ENCODE measurements at places on chromosomes 11 and 22.

GRCh38 chr22:31818481-31819392, 64.9 kb downstream of the DEPDC5 start:
- DNase-seq = peak; percentile 19

DNA sequence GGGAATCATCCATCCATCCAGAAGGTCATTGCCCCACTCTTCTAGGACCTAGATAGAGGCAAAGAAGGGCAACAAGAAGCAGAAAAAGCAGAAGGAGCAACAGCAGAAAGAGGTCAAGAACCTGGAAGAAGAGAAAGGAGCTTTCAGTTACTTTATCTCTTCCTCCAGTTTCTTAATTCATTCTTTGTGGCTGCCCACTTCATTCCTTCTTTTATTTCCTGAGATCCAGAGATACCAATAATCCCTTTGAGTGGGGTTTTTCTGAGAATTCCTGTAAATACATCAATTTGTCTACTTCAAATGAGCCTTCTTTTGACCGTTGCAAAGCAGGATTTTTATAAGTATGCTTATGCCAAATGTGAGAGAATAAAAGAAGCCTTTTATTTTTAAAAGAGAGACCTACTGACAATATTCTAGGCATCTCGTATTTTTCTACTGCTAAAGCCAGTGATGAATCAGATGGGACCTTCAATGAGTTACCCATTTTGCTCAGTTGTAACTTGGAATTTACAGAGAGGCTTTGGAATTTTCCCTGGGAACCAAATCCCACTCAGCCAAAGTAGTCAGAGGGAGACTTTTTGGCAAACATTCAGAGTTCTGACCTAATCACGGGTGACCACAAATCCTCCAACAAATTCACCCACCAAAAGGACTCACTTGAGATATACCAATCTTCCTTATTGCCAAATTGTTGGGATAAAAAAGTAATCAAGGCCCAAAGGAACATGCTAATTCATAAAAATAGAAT, 54.9 kb downstream of the ZC3H12C start:
- no peak for DNase-seq

- no peak for DNase-seq
Observed at GRCh38 chr11:82757660-82758357, 24.1 kb upstream of the FAM181B start.

GRCh38 chr11:116272181-116272789, 500.5 kb downstream of the BUD13 start:
- no peak for DNase-seq

GRCh38 chr11:95563859-95564258, 225.7 kb downstream of the FAM76B start:
- DNase-seq = no peak

DNA sequence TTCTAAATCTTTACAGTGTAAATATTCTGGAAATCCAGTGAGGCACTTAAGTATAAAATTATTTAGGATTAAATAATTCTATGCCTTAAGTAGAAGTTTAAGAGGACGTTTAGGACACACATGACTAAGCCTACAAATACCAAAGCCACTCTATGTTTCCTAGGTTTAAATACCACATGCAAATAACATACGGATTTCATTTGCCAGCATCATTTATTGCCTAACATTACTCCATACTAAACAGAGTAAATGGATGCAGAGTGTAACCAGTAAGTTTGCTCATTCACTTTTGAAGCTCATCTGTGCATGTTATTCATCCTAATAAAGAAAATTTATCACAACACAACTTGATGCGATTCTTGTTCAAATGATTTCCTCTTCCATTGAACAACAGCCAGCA, 4.1 kb downstream of the BDNF start:
- DNase-seq = no peak

- DNase-seq = no peak
Observed at GRCh38 chr11:73961321-73961720, 10.5 kb downstream of the DNAJB13 start.

DNA sequence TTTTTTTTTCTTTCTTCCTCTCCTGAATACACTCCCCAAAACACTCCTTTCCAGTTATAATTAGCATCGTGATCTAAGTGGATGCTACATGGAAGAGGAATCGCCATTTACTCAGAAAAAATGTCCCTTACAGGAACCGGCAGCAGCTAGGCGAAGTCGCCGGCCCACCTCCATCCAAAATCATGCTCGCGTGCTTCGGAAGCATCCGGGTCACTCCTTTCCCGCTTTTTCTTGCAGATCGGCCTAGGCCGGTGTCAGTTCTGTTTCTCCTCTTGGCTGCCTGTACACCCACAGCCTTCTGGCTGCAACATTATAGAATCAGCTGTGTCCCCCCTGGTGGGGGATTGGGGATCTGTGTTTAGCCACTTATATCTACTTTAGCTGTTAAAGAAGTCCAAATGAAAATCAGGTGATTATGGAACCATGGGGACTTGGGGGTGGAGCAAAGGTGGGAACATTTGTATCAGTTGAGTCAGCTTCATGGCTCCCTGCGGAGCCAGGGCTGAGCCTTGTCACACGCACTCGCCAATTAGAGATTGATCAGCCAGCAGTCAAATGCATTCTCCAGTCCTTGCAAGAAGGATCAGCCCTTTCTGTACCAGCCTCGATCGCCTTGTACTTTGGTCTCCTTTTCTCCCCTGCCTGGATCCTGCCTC, 36.3 kb downstream of the ASRGL1 start:
- no peak for DNase-seq

- DNase-seq = peak; percentile 7
Observed at GRCh38 chr11:126083829-126084607, 21.4 kb upstream of the CDON start.

GRCh38 chr11:63906585-63906984, 10.4 kb downstream of the RCOR2 start:
- peak; percentile 37 for DNase-seq

DNA sequence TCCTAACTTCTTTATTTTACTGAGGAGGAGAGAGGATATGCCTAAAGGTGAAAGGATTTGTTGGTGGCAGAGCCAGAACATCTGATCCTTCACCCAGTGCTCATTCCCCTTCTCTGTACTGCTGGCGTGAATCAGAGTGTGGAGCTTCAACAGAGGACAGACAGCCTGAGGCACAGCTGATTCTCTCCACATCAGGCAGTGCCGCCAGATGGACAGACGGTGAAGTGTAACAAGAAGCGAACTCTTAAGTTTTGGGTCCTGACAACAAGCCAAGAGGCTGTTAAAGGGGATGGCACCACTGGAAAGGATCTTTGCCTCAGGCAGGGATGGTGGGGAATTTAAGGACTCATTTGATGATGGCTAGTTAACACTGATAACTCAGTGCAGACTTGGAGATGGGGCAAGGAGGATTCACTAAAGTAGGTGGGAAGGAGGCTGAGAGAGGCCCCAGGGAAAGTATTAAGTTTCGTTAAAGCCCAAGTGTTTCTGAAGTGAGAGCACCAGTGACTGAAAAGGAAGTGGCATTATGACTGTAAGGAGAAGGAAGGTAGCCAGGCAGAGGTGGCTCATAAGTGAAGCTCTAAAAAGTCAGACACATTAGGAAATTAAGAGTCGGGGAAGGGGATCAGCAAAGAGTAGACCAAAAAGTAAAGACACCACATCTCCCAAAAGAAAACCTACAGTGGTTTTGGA, 81.3 kb downstream of the CLPB start:
- no peak for DNase-seq

GRCh38 chr22:47067321-47067890, 305.0 kb downstream of the TBC1D22A start:
- no peak for DNase-seq

DNA sequence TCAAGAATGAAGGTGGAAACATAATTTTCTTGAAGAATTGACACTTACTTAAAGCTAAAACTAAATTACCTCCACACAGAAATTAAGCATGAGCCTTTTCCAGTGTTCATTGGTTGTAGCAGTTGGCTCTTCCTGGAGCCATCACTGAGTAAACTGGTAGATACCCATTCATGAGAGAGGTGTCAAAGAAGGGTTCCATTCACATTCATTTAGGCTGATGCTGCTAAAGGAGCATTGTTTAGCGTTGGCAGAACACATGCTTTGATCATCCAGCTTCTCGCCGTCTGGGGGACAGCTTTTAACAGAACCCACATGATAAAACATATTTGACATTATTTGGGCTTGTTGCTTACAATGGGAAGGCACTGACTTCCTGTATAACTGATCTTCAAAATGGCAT, 71.6 kb downstream of the TNRC6B start:
- no peak for DNase-seq

- no peak for DNase-seq
Observed at GRCh38 chr11:11436715-11437313, 83.8 kb upstream of the CSNK2A3 start.

- no peak for DNase-seq
Observed at GRCh38 chr11:2315395-2316168, 13.8 kb downstream of the TSPAN32 start.

DNA sequence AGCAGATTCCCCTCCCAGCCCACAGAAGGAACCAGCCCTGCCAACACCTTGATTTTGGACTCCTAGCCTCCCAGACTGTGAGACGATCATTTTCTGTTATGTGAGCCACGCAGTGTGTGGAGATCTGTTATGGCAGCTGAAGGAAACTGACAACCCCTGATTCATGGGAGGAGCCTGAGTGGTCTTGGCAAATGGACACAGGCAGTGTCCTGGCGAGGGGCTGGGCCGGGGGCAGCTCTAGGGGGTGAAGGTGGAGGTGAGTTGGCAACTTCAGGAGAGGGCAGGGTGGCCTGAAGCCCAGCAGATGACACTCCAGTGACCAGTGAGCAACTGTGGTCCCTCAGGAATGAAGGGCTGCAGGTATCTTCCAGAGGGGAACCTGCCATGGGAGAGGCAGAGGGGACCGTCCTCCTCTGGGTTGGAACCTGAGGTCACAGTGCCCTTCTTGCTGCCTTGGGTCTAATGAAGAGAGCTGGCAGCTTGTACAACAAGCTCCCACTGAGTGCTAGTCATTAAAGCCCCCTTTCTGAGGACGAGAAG, 82.7 kb downstream of the CSNK2A3 start:
- DNase-seq = no peak

DNA sequence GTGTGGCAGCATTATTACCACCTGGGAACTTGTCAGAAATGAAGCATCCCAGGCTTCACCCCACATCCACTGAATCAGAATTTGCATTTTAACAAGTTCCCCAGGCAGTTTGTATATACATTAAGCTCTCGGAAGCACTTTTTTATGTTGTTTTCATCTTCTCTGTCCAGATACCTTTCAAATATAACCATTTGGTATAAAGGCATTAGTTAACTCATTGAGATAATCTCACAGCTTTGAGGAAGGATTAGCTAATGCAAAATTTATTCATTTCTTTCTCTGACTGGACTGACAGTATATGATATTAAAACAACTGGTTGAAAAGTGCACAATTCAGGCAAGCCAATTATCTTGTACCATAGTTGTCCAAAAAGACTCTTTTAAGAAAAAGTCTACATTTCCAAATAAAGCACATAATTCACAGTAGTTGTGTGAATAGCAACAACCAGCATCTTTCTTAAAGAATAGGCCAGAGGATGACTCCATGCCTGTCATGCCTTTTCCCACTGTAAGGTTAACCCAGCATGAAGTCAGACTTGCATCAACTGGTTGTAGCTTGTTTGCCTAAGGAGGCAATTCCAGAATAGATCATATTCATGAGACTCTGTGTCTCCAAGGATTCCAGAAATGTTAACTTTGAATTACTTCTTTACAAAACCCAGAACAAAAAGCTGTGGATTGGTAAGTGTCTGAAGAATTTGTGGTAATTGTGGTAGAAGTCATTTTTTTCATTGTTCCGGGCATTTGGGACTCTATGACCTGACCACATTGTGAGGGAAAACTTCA, 254.3 kb upstream of the SESN3 start:
- DNase-seq = no peak

- DNase-seq = no peak
Observed at GRCh38 chr11:129888451-129888850, 6.9 kb downstream of the NFRKB start.

GRCh38 chr11:281486-282161, 3.4 kb downstream of the NLRP6 start:
- DNase-seq = no peak

DNA sequence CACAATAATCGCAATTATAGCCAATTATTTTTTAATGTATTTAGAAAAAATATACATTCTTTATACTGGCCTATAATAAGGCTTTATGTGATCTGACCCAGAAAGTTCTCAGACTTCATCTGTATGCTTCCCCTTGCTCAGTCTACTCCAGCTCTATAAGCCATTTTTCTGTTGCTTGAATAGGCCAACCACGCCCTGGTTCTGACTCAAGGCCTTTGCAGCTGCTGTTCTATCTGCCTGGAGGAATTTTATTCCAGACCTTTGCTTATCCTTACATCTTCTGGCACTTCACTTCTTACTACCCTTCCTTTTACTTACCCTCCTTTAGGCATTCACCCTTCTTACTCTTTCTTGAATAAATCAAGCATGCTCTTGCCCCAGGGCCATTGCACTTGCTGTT, 54.9 kb upstream of the PDE3B start:
- DNase-seq = no peak
